ENCODE measurements at places on chromosomes 2 and 18.
A peak's percentile ranks its signal among the peaks of the same experiment; 100 is the strongest.

DNA sequence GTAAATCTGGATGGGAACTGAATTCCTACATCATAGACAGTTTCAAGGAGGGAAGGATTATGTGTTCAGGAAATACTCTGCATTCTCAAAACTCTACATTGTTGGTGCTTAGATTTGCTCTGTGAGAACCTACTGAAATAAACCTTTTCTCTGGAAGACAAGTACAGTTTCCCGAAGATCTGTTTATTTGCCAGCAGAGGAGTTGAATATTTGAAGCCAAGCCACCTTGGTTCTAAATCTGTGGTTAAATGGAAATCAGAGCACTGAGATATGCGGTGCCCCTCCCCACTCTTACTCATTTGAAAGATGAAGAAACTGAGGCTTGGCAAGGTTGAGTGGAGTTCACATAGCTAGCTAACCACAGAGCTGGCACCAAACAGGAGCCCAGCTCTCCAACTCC, 146.3 kb upstream of the CTAGE1 start:
- no peak overlapping the region for H3K27ac ChIP-seq
- H3K27me3 ChIP-seq: peaks cover 47% of the 10 kb centered on the region
- H3K4me1 ChIP-seq: peaks cover 13% of the 10 kb centered on the region

GRCh38 chr2:167637741-167638140, 609.7 kb downstream of the STK39 start:
- no peak for DNase-seq
- peaks cover 17% of the 10 kb centered on the region for H3K36me3 ChIP-seq
- H3K27ac ChIP-seq: no peak overlapping the region
- peaks cover 12% of the 10 kb centered on the region for H3K27me3 ChIP-seq
- no peak overlapping the region for H3K4me3 ChIP-seq

GRCh38 chr2:232292395-232293154, 86.0 kb upstream of the ALPP start:
- no peaks in the 10 kb centered on the region for H3K27me3 ChIP-seq
- peak; percentile 88 for DNase-seq
- H3K4me1 ChIP-seq: peaks cover 11% of the 10 kb centered on the region

- H3K27me3 ChIP-seq: no peaks in the 10 kb centered on the region
- no peaks in the 10 kb centered on the region for H3K36me3 ChIP-seq
- H3K4me3 ChIP-seq: no peak overlapping the region
- DNase-seq: no peak
- 0 out of 2 replicates have a peak, but pooled peaks cover 3% of the 10 kb centered on the region for H3K4me1 ChIP-seq
Observed at GRCh38 chr2:191806396-191806795, 40.5 kb downstream of the CAVIN2 start.

DNA sequence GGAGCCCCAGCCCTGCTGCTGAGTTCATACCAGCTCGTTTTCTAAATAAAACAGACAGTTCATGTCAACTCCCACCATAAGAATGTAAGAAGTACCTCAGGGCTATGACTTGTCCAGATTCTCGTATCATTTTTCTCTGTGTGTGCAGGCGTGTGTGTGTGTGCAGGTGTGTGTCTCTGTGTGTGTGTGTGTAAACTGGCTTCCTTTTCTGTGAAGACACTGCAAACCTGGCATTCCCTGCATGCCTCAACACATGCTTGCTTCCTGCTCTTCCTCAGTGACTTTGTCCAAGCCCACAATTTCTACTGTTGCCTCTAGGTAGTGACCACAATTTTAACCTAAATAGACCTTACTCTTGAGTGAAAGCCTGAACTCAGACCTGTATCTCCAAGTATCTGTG, 879.0 kb downstream of the SLC4A3 start:
- peak overlapping the region; percentile 15 for H3K27ac ChIP-seq
- H3K4me1 ChIP-seq: peaks cover 70% of the 10 kb centered on the region
- H3K27me3 ChIP-seq: no peaks in the 10 kb centered on the region
- no peak for DNase-seq
- H3K36me3 ChIP-seq: peaks cover 6% of the 10 kb centered on the region
- no peak overlapping the region for H3K4me3 ChIP-seq

GRCh38 chr18:48785736-48786454, 164.9 kb downstream of the SMAD7 start:
- H3K27ac ChIP-seq: no peak overlapping the region
- no peak overlapping the region for H3K4me3 ChIP-seq
- H3K4me1 ChIP-seq: peaks cover 6% of the 10 kb centered on the region
- no peaks in the 10 kb centered on the region for H3K27me3 ChIP-seq
- DNase-seq: no peak

GRCh38 chr2:223735035-223735640, 102.2 kb downstream of the AP1S3 start:
- H3K4me1 ChIP-seq: no peaks in the 10 kb centered on the region
- H3K36me3 ChIP-seq: no peaks in the 10 kb centered on the region
- DNase-seq: no peak
- H3K27ac ChIP-seq: no peak overlapping the region
- H3K27me3 ChIP-seq: no peaks in the 10 kb centered on the region

DNA sequence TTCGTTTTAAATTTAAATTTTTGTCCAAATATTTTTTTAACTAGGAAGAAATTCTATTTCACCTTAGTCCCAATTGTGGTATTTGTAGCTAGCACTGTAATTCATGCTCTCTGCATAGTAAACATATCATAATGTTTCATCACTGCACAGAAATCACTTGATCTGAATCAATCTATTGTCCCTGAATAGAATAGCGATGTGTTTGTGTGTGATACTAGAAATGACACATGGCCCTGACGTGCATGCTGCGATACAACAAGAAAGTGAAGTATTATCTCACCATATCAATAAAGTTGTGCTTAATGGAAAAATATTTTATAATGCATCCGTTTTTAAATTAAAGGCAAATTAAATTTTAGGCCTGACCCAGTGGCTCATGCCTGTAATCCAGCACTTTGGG, 10.0 kb downstream of the TTL start:
- H3K27me3 ChIP-seq: no peaks in the 10 kb centered on the region
- H3K4me1 ChIP-seq: peaks cover 5% of the 10 kb centered on the region
- no peak for DNase-seq
- H3K27ac ChIP-seq: no peak overlapping the region

GRCh38 chr2:8230466-8230865, 451.4 kb upstream of the ID2 start:
- no peaks in the 10 kb centered on the region for H3K36me3 ChIP-seq
- peaks cover 29% of the 10 kb centered on the region for H3K4me1 ChIP-seq
- no peaks in the 10 kb centered on the region for H3K27me3 ChIP-seq

DNA sequence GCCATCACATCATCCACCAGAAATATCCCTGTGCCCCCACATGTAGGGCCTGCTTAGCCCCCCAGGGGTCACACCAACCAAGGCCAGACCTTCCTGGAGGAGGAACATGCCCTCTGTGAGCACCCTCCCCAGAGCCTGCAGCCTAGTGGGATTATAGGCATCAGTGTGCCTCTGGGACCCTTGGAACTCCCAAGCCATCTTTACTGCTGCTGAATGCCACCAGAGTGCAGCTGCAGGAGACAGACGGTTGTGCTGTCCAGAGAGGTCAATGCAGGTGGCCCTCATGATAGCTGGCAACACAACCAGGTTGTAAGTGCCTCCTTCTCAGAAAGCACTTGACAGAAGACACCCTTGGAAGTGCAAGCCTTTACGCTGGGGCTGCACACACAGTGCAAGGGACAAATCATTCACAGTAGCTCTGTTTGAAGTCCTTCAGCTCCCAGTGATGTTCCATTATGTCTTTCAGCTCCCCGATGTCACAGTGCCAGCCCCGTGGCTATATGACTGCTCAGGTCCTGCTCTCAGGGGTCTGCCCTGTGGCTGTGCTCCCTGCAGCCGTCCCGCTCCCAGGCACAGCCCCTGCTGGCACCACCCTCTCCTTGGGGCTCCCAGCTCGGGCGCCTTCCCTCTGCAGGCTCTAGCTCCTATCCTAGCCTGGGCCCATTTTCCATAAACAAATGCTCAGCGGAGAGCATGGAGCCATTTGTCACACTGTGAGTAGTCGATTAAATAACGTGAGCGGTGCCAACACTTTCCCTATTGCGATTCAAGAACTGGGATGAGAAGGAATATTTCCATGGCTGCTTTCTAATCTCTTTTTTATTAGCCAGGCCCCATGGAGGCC, 65.1 kb downstream of the EDAR start:
- H3K4me1 ChIP-seq: peaks cover 4% of the 10 kb centered on the region
- no peak for DNase-seq
- no peaks in the 10 kb centered on the region for H3K36me3 ChIP-seq

GRCh38 chr2:73700131-73700611, 37.0 kb downstream of the TPRKB start:
- peaks cover 80% of the 10 kb centered on the region for H3K27me3 ChIP-seq
- H3K27ac ChIP-seq: no peak overlapping the region
- DNase-seq: no peak

- DNase-seq: no peak
- peaks cover 83% of the 10 kb centered on the region for H3K4me1 ChIP-seq
- no peak overlapping the region for H3K4me3 ChIP-seq
- peaks cover 3% of the 10 kb centered on the region for H3K36me3 ChIP-seq
Observed at GRCh38 chr2:235576337-235576910, 82.6 kb downstream of the AGAP1 start.

DNA sequence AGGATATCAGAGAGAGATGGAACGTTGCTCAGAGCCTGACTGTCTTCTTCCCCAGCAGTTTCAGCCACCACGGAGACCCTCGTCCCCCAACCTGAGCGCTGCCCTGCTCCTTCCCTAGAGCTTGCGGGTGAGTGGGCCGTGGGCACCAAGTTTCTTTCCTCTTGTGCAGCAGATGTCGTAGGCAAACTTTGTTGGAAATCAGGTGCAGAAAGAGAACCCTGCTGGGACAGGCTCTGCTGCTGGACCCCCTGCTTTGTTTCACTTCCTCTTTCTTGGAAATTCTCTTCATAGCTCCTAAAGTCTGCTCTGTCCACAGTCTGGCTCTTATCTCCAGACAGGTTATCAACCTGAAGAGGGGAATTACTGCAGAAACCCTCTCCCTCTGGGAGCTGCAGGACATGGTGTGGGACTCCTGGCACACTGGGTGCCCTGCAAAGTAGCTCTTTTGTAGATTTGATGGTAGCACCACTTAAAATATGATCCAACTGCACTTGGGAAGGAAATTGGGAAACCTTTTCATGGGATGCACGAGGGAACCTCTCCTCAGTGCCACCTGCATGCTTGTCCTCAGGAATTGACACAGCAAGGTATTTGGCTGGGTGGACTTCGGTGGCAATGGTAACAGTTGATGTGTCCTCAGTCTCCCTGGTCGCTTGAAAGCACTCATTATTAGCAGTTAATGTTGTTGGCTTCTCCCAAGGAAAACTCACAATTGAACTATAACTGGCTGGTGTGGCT, 92.2 kb downstream of the ALPK2 start:
- H3K27me3 ChIP-seq: peaks cover 16% of the 10 kb centered on the region
- no peak for DNase-seq
- H3K36me3 ChIP-seq: no peaks in the 10 kb centered on the region
- H3K27ac ChIP-seq: no peak overlapping the region

DNA sequence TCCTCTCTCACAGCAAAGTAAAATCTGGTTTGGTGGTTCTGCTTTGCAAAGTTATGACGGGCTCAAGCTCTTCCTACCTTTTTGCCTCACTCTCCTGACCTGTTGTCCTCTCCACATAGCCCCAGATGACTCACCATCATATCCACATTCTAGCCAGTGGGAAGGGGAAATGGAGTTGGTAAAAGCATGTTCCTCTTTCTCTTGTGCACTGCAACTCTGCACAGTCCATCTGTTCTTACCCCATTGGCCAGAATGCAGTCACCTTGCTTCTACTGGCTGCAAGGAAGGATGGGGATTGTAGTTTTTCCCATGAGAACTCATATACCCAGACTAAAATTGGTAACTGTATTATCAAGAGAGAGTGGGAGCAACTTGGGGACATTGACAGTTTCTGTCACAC, 50.4 kb upstream of the SMIM21 start:
- no peak for DNase-seq
- H3K4me3 ChIP-seq: no peak overlapping the region
- peaks cover 16% of the 10 kb centered on the region for H3K4me1 ChIP-seq
- no peaks in the 10 kb centered on the region for H3K27me3 ChIP-seq
- no peak overlapping the region for H3K27ac ChIP-seq

GRCh38 chr2:8631465-8632005, 50.3 kb upstream of the ID2 start:
- H3K27me3 ChIP-seq: peaks cover 2% of the 10 kb centered on the region
- peaks cover 15% of the 10 kb centered on the region for H3K4me1 ChIP-seq
- no peak for DNase-seq
- no peak overlapping the region for H3K27ac ChIP-seq

- no peak overlapping the region for H3K27ac ChIP-seq
- H3K36me3 ChIP-seq: no peaks in the 10 kb centered on the region
Observed at GRCh38 chr2:14220101-14220500, 412.4 kb upstream of the LRATD1 start.
